ENCODE measurements at places on chromosomes 5 and 9.

GRCh38 chr9:34741628-34742027, 31.7 kb upstream of the CCL21 start:
- no peak for DNase-seq

- DNase-seq: no peak
These were observed 372.2 kb downstream of the NFIB start for GRCh38 chr9:13941714-13942113.

- no peak for DNase-seq
These were observed 75.8 kb downstream of the MED27 start for GRCh38 chr9:132003896-132004295.

DNA sequence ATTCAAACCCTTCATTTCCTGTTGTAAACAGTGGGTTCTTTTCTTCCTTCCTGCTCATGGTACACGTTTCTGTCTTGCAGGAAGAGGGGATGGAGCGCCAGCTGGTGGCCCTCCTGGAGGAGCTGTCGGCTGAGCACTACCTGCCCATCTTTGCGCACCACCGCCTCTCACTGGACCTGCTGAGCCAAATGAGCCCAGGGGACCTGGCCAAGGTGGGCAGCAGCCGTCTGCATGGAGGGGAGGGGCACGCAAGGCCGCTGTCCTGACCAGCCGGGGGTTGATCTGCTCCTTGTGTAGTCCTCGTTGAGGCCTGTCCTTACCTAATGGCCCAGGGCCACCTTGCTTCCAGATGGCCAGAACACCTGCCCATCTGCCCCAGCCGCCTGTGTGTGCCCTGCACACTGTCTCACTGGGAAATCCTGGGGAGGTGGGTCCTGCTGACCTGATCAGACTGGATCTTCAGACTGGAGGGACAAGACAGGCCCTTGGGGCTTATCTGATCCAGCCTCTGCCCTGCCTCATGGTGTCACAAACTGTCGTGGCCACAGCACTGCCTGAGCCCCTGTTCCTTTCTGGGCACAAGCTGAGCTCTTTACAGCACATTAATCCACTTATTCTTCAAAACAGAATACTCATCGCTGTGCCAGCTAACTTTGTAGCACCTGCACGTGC, 44.7 kb downstream of the LRSAM1 start:
- DNase-seq: no peak

- no peak for DNase-seq
These were observed 23.0 kb upstream of the RPS23 start for GRCh38 chr5:82301190-82301589.

DNA sequence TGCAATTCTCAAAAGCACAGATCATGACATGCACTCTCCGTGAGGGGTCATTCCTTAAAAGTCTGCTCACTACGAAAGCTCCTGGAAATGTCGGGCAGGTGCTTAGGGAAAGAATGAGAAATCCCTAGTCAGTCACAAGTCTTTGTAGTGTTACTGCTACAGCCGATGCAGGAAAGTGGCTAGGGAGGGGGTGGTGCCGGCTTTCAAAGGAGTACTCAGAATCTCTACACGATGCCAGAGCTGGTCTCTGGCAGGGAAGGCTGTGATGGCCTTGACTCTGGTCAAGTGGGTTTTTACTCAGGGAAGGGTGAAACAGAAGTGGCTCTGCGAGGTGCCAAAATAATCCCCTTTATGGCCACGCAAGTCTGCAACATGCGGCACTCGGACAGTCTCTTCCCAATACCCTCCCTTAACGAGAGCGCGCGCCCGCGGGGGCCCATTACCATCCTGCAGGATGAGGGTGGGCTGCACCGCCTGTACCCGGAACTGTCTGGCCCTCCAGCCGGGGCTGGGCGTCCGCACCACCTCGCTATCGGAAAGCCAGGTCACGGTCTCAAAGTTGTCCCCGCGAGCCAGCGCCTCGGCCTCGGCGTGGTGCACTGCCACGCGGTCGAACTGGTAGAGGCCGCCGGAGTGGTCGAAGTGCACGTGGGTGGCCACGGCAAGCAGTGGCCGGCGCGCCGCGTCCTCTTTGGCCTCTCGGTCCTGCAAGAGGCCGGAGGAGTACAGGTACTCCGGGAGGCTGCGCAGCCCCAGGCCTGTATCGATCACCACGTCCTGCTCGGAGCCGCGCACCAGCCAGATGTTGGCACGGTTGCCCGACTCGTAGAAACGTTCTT, 956 bp downstream of the MBLAC2 start:
- peak; percentile 71 for DNase-seq

GRCh38 chr5:71864730-71865601, 145.9 kb downstream of the CARTPT start:
- no peak for DNase-seq

DNA sequence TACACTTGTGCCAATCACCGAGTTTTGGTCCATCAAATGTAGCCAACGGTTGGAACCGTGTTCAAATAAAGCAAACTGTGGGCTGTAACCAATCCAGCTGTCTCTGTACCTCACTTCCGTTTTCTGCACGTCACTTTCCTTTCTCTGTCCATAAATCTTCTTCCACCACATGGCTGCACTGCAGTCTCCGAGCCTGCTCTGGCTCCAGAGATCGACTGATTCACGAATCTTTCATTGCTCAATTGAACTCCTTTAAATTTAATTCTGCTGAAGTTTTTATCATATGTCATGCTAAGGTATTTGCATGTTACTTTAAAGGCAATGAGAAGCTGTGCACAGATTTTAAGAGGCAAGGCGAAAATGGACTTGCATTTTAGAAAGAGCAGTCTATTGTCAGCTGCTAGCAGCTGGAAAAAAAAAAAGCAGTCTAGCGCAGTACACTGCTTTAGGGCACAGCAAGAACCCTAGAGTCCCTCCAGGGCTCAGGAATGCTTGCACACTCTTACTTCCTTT, 13.2 kb downstream of the TTC39B start:
- peak; percentile 28 for DNase-seq

DNA sequence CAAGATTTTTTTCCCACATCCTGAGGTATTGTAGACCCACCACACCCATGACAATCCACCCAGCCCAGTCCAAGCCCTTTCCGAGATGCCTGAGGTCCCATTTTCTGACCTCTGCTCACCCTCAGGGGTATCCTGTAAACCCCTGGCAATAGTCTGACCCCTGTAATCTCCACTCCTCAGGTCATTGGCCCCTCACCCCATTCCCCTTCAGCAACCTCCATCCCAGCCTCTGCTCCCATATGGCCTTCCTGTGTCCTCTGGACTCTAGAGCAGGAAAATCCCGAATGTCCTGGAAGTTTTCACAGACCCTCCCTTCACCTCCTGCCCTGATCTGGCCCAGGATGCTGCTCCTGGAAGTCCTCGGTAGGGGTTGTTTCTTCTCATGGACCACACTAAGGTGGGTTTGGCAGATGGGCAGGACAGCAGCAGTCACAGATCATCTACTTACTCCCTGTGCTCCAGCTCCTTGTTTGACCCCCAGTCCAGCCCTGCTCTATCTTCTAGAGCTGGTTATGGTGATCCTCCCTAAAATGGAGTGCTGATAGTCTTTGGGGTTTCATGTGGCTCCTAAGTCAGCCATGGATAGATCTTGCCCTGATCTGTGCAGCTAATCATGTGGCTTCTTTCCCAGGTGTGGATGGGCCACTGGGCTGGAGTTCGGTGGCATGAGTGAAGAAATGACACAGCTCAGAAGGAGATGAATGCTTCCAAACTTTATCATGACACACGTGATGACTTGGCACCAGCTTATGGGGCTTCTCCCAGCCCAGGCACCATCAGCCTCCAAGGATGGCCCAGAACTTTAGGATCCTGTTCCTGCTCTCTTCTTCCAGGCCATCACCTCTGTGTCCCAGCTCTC, 12.0 kb upstream of the ACSL6 start:
- DNase-seq: no peak

DNA sequence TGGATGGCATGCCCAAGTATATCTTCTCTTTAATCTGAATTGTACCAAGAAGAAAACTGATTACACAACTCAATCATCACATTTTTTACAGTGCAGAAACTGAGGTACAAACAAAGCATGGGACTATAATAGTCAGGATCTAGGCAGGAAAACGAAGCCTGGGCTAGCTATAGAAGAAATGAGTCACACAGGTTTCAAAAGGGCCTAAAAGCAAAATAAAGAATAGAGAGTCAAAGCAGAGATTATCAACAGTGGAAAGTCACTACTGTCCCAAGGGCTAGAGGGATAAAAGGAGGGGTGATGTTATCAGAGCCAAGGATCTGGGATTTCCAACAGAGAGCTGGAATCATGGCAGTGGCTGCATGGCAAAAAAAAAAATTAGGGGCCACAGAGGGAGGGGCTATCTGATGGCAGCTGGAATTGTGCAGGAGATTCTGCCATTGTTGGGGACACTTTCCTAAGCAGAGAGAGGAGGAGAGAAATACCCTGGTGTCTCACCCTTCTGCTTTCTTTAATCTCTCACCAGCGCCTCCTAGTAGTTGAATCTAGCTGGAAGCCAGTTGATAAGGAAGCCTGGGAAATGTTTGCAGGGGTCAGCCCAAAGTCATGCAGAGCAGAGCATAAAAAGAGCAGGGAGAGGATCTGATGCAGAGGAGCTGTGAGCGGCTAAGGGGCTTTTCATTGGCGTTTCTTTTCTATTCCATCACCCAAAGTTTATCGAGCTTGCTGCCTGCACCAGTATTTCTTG, 343.2 kb downstream of the ACTL7B start:
- no peak for DNase-seq

- no peak for DNase-seq
These were observed 58.0 kb upstream of the RPL26L1 start for GRCh38 chr5:172901012-172901780.

DNA sequence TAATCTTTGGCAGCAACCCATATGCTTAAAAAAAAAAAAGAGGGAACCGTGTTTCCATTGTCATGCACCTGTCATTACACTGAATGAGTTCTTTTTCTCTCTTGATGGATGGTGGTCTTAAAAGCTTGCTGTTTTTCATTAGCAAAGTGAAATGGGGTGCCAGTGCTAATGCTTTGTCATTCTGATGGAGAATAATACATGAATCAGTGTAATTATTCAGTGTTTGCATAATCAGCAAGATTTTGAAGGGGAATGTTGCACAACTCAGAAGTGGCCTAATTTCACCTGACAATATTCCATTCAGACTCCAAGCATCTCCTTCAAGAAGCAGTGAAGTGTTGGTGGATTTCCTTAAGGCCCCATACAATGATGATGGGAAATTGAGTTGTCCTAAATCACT, 38.1 kb downstream of the MAP1B start:
- no peak for DNase-seq

DNA sequence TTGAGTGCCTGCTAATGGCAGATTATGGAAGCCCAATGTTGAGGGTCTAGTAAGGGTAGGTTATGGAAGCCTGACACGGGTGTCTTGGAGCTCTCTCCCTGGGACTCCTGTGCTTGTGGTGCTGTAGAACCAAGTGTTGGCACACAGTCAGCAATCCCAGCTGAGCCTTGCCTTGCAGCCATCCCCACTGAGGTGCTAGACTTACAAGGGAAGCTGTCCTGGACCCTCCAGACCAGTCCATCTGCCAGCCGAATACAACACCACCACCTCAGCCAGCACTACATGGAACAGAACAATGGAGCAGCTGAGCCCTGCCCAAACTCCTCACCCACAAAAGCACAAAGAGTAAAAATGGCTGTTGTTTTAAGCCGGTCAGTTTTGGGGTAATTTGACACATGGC, 90.5 kb upstream of the DNAH5 start:
- no peak for DNase-seq

DNA sequence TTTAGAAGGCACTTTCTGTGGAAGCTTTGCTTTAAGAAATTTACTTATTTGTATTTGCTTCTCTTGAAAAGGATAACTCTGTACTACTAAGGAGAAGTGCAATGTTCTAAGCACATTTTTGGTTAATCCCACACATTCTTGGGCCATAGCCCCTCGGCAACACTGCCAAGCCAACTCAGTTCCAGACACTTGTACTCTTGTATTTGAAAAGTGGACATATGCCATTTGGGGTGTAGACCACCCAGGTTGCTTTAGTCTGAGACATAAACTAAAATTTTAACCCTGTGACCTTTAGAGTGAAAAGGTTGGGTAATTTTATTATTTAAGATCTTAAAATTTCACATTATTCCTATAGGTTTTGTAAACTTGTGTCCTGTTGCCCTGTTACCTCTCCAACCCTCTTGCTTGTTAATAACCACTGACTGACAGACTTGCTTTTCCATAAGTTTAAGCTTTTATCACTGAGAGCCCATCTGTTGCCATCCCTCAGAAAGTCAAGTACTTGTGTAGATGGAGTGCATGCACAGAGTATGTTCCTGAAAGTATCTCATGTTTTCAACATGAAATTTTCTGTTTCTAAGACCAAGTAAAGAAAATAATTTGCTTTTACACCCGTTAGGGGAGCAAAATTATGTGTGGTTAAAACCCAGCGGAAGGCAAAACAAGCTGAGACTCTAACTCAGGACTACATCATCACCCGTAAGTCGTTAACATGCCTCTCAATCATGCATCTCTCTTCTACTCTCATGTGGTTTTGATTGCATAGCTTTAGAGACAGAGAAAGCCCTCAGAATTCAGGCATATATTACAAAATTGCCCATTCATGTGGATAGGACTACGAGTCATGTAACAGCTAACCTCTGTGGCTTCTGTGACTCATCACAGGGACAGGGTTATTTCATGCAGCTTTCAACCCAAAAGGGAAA, 117.3 kb downstream of the GDNF start:
- DNase-seq: no peak

DNA sequence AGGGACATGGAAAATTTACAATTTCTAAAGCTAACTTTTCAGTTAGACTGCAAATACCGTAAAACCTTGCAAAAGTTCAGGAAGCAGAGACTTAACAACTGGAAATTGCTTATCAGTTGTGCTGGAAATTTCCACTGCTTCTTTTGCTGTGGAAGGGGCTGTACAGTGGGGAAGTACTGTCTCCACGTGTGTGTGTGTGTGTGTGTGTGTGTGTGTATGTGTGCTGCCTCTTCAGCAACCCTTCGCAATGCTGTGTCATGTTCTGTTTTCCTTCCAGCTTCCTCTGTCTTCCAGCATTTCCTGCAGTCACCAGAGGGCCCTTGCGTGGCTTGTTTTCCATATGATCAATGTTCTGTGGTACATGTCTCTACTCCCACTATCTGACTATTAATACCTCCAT, 87.5 kb upstream of the RANBP3L start:
- no peak for DNase-seq

- DNase-seq: no peak
These were observed 255.4 kb downstream of the GOLPH3 start for GRCh38 chr5:31918739-31919138.

GRCh38 chr9:125393426-125393825, 131.8 kb downstream of the GAPVD1 start:
- DNase-seq: no peak

- DNase-seq: no peak
These were observed 75.7 kb upstream of the FBXW11 start for GRCh38 chr5:172082180-172082579.

- peak; percentile 87 for DNase-seq
These were observed 149.5 kb downstream of the FANCC start for GRCh38 chr9:95167998-95168397.

DNA sequence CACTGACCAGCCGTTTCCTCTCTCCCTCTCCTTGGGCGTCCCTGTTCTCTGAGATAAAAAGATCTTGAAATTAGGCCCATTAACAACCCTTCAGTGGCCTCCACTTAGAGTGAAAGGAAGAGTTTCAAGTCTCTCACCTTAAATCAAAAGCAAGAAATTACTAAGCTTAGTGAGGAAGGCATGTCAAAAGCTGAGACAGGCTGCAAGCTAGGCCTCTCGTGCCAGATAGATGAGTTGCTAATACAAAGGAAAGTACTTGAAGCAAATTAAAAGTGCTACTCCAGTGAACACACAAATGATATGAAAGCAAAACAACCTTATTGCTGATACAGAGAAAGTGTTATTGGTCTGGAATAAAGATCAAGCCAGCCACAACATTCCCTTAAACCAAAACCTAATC, 331.3 kb upstream of the SEMA6A start:
- DNase-seq: no peak

All from H1 (cell line).